Nucleus accumbens (tissue), 56 donors: ENCODE measurements at places on chromosomes 7 and 10.

- DNase-seq, result no peak
These were observed 139.7 kb upstream of the SH2B2 start for GRCh38 chr7:102147008-102147407.

- no peak for DNase-seq
These were observed 719.0 kb downstream of the GRM8 start for GRCh38 chr7:126533715-126534114.

DNA sequence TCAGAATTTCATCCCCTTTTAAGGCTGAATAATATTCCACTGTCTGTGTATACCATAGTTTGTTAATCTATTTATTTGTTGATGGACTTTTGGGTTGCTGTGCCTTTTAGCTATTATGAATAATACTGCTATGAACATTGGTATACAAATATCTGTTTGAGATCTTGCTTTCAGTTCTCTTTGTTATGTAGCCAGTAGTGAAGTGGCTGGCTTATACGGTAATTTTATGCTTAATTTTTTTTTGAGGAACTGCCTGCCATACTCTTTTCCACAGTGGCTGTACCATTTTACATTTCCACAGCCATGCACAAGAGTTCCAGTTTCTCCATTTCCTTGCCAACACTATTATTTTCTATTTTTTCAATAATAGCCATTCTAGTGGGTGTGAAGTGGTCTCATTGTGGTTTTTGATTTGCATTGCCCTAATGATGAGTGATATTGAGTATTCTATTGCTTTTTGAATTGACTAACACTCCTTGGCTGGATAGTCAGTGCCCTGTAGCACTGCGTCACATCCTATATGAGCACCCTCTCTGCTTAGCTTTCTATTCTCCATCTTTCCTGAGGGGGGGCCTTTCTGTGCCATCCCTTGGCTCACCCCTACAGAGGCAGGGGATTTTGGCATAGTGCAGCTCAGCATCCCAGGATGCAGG, 29.4 kb upstream of the RAPGEF5 start:
- DNase-seq, result no peak

GRCh38 chr7:49425277-49425818, 348.1 kb upstream of the VWC2 start:
- no peak for DNase-seq

GRCh38 chr10:130194194-130194990, 58.2 kb downstream of the GLRX3 start:
- no peak for DNase-seq

DNA sequence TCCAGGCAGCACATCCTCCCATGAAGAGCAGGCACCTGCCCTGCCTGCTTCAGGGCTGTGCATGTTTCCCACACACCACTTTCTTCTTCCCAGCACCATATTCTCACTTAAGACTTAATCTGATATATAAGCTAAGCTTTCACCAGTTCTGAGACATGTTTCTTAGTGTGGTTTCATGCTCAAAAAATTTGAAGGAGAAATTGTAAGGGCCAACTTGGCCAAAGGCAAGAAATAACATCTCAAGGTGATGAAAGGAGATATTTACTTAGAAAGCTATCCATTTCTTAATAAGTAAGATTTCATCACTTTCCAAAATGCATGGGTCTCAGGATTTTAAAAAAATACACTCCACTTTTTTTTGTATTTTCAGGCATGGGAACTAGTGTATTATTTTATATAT, 468.1 kb upstream of the AKR1E2 start:
- DNase-seq, result no peak

- DNase-seq, result no peak
These were observed 12.6 kb upstream of the HELLS start for GRCh38 chr10:94533027-94533426.

- DNase-seq, result no peak
These were observed 4.5 kb downstream of the ZPBP start for GRCh38 chr7:50088463-50089129.

DNA sequence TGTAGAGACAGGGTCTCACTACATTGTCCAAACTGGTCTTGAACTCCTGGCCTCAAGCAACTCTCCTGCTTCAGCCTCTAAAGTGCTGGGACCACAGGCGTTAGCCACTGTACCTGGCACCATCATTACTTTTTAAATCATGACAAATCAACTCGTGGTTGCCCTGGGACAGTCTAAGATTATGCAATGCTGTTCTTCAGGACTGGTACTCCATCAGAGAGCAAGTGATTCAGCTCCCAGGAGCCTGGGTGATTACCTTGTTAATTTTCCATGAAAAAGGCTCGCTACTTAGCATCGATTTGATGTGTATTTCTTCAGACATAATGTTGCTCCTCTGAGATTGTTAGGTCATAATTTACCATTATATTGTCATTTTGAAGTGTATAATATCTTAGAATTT, 158.9 kb upstream of the STEAP4 start:
- no peak for DNase-seq

- DNase-seq, result peak; percentile 10
These were observed at the start of gene CFTR for GRCh38 chr7:117479225-117480054. Gene CFTR (plus strand): TSS chr7:117480025. CDS start chr7:117480095, 70 bp downstream.

DNA sequence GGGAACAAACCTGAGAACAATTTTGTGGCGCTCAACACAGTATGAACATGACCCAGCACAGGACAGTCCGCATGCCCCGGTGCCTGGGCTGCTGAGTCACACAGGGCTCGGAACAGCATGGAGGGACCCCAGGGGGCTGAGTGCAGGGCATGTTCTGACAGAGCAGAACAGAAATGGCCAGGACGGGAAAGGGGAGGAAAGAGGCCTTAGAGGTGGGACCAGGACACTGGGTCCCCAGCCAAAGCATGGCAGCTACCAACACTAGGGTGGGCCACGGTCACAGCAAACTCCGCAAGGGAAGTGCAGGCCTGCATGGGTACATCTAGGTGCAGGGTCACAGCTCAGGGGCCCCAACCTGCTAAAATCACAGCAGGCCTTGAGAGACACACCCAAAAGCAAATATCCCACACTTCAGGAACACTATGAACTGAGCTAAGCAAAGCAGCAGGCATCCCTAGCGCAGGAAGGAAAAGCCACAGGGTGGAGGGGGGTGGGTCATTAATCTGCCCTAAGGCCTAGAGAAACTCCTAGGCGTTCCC, 5.6 kb downstream of the IMPDH1 start:
- DNase-seq, result no peak

- DNase-seq, result peak; percentile 20
These were observed 97.2 kb downstream of the DOCK4 start for GRCh38 chr7:112108981-112109380.

- DNase-seq, result peak; percentile 57
These were observed 744 bp downstream of the CREM start for GRCh38 chr10:35127289-35127891.
